ENCODE measurements at places on chromosomes 11 and 22.

- no peak for DNase-seq
These were observed 53.4 kb downstream of the DGCR2 start for GRCh38 chr22:19068784-19069271.

- DNase-seq, result no peak
These were observed 663 bp upstream of the LARGE2 start for GRCh38 chr11:45921561-45922424.

DNA sequence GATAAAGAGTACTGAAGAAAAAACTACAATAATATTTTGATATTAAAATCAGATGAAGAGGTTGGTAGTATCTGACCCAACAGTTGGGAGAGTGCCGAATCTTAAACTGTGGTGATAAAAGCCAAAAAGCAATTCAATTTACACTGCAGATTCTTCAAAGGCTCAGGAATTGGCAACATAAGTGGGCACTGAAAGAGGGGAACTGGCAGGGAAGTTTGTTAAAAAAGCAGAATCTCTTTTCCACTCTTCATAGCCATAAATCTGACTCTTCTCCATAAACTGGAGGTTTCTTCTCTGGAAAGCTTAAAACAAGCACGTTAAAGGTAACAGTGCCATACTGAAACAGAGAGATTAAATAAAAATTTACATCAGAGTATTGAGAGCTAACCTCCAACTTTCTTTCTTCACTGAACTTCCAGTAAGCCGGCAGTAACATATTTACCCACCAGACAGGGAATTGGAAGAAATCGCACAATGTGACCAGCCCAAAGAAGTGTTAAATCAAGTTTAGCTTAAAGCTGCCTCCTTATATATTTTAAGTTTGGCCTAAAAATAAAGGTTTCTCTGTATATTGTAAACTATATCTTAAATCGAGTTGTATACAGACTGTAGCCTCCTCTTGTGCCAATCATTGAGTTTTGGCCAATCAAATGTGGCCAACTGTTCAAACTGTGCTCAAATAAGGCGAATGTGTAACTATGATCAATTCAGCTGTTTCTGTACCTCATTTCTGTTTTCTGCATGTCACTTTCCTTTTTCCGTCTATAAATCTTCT, 358.3 kb downstream of the NXPE2 start:
- no peak for DNase-seq

GRCh38 chr22:20955548-20955947, 11.5 kb upstream of the AIFM3 start:
- DNase-seq, result no peak

GRCh38 chr11:101881586-101881985, 33.2 kb upstream of the CEP126 start:
- no peak for DNase-seq

DNA sequence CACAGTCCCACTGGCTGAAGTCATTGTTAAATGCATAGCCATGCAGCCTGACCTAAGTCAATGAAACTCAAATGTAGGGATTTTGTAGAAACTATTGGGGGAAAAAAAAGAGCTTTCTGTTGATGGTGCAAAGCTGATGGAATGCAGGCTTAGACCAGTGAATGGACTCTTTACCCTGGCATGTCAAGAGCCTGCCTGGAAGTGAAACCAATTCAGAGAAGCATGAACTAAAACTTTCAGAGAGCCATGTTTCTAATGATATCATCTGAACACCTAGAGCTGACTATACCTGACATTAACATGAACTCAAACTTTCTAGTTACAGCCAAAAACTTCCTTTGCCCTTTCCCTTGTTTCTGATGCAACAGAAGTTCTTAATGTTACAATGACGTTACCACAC, 89.0 kb downstream of the APIP start:
- no peak for DNase-seq

DNA sequence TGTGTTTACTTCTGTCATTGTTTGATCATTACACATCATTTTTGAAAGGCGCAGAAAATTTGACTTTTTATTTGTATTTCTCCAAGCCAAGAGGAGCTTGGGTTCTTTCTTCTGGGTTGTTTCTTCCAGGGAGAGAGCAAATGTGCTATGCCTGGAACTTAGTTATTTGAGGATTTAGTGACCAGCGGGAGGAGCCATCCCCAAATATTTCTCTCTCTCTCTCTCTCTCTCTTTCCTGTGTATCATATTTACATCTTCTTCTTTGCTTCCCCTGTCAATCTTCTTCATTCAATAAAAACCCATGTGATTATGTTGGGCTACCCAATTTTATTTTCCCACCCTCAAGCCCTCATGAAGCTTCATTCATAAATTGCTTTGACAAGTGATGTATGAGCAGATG, 534.5 kb downstream of the LRRC4C start:
- DNase-seq, result no peak

GRCh38 chr11:78292109-78292803, 103.5 kb downstream of the USP35 start:
- DNase-seq, result no peak

GRCh38 chr11:96798445-96798844, 408.6 kb downstream of the JRKL start:
- DNase-seq, result no peak

GRCh38 chr11:61795459-61795858, 2.7 kb downstream of the FEN1 start:
- no peak for DNase-seq

DNA sequence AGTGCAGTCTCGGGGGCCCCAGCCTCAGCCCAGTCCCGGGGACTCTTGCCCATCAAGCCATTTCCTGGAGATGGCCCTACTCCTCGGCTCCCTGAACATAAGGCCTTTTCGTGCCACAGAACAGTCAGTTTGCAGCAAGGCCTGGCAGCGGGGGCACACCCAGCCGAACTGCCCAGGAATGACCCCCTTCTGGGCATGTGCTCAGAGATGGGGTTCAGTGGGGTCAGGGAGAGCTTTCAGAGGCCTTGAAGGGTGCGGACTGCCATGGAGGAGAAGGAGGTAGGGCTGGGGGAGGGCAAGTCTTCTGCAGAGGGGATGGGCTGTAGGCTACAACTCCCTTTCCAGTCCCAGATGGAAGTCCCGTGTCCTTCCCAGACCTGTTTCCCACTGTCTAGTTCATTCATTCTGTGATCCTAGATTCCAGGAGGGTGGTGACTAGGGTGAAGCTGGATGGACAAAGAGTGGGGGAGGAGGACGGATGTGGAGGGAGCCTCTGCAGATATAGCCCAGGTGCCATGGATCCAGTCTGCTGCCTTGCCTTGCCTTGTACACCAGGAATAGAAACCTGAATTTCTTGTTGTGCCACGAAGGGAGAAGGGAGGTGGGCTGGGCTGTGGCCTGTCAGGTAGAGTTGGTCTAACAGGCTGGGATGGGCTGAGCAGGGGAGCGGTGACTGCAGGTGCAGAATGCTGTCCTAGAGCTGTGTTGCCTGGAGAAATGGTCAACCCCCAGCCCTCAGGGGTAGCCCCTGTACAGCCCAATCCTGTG, 14.2 kb upstream of the OMP start:
- DNase-seq, result no peak

DNA sequence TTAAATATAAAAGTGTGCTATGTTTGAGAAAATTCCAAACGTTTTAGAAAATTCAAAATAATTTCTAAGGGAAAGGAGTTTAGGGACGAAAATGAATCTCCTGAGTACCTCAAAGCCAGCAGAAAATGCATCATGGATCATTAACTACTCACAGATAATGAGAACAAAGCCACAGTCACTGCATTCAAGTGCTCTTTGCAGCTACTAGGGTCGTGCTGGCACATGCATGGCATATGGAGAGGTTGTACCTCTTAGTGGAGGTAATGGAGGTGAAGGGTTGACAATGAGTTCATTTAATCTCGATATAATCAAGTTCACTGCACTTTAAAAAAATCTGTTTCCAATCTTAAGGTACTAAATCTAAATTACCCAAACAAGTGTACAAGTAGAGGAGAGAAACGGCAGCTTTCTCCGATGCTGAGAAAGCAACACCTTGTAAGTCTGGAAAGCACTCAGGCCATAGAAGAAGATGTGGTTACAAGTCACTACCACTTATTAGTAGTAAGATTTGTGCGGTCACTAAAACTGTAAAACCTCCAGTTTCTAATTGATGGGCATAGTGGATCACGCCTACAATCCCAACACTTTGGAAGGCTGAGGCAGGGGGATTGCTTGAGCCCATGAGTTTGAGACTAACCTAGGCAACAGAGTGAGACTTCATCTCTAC, 261.1 kb upstream of the ANO3 start:
- no peak for DNase-seq

GRCh38 chr11:1034001-1034400, 2.5 kb downstream of the MUC6 start:
- DNase-seq, result no peak

GRCh38 chr22:17984114-17984513, 40.2 kb downstream of the MICAL3 start:
- no peak for DNase-seq

GRCh38 chr22:19773470-19774040, 13.0 kb downstream of the TBX1 start:
- DNase-seq, result no peak

DNA sequence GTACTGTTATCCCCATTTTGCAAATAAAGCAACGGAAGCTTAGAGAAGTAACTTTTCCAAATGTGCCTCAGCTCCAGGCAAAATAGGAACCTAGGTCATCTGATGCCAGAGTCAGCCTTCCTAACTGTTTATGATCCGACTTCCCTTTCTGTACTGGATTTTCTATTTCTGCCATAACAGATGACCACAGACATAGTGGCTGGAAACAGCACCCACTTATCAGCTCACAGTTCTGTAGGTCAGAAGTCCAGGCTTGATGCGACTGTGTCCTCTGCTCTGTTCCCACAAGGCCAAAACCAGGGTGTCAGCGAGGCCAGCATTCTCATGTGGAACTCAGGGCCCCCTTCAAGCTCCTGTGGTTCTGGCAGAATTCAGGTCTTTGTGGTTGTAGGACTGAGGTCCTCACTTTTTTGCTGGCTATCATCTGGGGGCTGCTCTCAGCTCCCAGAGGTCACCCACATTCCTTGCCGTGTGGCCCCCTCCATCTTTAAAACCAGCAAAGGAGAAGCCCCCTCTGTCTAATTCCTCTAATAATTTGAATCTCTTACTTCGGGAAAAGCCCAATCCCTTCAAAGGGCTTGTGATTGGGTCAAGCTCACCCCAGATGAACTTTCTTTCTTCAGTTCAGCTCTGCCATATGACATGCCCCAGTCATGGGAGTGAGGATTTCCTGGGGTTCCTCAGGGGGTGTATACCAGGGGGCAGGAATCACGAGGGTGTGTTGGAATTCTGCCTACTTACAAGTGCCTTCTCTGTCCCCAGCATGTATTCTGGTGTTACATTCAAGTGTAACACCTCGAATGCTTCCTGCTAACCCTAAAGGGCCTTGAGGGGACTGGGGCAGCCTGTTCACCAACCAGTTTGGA, 15.3 kb downstream of the KCNJ5 start:
- DNase-seq, result no peak

DNA sequence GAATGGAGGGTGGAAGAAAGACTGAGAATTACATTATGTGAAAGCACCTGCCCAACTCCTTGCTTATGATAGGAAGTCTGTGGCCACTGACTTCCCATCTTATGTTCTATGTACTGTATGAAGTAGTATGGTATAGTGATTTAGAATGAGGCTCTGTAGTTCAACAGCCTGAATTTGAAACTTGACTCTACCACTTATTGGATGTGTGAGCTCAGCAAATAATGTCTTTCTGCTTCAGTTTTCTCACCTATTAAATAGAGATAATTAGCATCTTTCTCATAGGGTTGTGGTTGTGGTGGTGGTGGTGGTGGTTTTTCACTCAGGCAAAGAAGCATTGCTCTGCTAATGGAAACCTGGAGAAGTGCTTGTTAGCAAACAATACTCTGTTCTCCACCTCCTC, 121.6 kb downstream of the PAX6 start:
- DNase-seq, result no peak

DNA sequence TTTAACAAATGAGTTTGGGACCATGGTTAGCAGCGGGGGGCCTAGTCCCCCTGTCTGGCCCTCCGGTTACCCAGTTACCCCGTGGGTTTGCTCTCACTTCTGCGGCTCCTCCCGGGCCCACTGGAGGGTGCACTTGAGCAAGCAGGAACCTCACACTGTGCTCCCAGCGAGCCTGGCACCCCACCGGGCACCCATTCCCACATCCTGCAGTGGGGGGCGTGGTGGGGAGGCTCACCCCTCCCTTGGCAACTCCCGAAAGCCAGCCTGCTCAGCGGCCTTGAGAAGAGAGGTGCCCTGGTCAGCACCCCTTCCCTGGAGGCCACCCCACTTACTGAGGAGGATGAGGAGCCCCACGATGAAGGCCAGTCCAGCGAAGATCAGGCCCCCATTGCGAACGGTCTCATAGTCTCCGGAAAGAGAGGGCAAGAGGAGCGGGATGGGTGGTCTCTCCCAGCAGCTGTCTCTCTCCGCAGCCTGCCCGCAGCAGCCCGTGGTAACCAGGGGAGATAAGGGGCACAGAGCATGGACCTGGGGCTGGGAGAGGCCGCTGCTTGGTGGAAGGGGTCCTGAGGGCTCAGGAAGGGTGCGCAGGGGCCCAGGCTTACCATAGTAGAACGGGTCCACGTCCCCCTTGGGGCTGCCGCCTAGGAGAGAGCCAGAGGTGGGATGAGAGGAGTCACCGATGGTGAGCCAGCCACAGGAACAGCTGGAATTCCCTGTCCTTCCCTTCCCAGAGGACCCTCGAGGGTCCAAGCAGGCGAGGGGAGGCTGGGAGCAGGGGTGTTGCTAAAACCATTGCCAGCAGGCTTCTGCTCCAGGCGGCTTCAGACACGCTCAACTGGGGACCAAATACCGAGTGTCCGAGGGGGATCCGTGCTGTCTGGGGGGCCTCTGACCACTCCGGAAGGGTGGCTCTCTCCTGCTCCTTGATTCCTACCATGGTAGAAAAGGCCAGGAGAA, 2.2 kb downstream of the FXYD2 start:
- DNase-seq, result no peak

GRCh38 chr11:16177688-16178087, 178.7 kb downstream of the SOX6 start:
- no peak for DNase-seq

- DNase-seq, result no peak
These were observed 1.3 kb upstream of the BARX2 start for GRCh38 chr11:129374081-129374992.

DNA sequence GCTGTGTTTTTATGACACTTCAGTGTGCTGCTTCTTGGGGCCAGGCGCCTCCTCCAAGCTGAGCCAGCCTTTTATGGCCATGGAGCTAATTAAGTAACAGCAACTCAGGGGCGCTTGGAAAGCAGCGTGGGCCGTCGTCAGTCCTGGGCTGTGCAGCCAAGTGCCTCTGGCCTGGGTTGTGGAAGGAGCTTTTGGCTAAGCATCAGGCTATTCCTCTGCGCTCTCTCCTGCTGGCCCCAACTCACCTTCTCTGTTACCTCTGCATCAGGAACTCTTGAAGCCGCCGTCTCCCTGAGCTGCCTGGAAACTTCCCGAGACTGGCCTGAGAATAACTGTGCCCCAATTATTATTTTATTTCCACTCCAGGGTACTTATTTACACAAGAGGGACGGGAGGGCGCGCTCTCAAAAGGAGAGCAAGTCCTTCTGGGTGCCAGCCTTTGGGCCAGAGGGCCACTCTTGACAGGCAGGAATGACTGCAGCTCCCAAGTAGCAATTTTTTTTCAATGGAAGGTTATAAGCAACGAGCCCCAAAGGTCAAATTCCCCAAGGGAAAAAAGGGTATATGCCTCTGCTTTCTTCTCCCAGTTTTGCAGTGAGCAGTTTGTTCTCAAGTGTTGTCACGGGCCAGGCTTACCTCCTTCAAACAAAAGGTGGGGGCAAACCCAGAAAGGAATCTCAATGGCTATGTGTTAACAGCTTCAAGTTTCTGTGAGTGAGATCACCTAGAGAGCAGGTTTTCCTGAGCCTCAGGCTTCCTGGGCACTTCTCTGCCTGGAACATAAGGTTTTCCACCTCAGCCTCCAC, 38.5 kb upstream of the NAV2 start:
- DNase-seq, result no peak
